ENCODE measurements at places on chromosomes 11 and 22.

DNA sequence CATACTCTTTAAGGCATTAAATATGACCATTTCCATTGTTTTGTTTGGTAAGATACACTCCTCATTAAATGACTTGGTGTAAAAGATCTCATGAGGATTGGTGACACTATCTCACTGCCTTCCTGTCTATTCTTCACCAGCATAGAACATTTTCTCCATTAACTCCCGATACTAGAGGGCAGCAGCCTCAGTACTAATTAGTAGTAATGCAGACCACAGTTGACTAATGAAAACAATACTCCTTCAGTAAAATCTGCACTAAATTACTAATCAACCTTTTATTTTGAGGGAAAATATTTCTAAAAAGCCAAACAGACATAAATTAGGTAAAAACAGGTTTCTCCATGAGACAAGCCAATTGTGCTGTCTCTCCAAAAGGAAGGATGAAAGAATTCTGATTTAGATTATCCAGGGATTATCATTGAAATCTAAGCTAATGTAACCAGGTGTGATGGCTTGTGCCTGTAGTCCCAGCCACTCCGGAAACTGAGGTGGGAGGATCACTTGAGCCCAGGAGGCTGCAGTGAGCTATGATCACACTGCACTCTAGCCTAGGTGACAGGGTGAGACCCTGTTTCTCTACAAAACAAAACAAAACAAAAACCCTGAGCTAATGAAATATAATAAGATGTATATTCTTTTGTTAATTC is 9.4 kb downstream of the PGM2L1 start:
- DNase-seq: peak; percentile 58

GRCh38 chr11:61052182-61052972 is 49.9 kb upstream of the CD5 start:
- no peak for DNase-seq

DNA sequence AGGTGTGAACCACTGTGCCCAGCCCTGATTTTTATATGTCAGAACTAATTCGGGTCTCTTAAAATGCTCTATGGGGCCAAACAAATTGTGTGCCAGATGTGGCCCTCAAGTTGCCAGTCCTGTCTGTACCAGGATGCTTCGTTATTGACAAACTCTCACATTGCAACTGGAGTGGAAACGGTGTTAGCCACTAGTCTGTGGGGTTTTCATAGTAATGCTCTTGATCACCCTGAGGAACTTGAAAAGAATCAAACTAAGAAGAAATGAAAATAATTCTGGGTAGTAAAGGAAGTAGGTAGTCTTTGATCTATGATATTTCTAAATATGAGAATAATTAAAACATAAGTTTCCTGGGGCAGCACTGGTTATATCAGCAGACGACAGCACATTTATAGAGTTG is 67.3 kb upstream of the ADSL start:
- no peak for DNase-seq

DNA sequence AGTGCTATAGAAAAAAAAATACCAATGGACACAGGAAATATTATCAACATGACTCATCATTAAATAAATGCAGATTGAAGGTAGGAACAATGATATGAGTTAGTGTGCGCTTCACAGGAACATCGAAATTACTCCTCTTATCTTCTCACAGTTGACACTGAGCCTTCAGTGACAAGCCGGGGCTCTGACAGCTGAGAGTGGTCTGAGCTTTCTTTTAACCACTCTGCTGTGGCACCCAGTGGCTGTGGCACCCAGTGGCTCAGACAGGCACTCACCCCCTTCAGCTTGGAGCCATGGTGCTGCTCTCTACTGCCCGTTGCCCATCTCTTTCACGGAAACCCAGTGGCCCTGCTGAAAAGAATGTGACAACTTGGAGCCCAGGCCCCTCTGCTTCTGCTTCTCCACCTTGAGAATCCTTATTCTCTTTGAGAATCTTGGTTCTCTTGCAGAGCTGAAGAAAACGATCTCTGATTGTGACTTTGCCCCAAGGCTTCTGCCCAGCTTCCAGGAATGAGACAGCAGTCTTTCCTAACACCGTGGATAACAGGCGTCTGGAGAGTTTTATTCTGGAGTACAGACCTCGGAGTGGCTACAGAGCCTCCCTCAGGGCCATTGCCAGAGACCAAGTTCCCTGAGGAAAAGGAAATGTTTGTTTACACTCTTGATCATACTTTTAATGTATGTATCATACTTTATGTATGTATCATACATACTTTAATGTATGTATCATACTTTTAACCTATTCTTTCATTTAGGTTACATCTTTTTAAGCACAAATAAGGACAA is 37.1 kb upstream of the OR8B8 start:
- no peak for DNase-seq

- DNase-seq: no peak
Observed at GRCh38 chr22:45202333-45203149, 38.2 kb downstream of the KIAA0930 start.

- no peak for DNase-seq
Observed at GRCh38 chr11:61377461-61378160, 14.8 kb upstream of the TMEM216 start.

Measured in stimulated activated CD8-positive, alpha-beta memory T cell treated with anti-CD3 and anti-CD28 coated beads, Interleukin-4, amount 100 ng/mL, for 4 hours (primary cell).